GM04503 (cell line): ENCODE measurements at places on chromosomes 3 and 15.

DNA sequence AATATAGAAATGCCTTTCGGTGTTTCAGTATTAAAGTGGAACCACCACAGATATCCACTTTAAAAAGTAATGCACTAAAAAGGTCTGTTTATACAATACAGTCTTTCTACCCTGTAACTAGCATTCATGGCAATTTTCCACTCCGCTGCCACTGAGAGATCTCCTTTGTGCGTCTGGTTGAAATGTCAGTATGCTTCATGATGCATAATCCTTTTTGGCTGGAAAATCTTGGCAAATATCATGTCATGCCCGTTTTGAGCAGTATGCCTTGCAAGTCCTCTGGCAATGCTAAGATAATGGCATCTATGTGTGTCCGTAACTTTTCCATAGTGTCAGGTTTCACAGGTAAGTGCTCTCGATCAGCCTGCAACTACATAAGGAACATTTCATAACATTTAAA, 30.8 kb upstream of the ARF4 start:
- DNase-seq = no peak

DNA sequence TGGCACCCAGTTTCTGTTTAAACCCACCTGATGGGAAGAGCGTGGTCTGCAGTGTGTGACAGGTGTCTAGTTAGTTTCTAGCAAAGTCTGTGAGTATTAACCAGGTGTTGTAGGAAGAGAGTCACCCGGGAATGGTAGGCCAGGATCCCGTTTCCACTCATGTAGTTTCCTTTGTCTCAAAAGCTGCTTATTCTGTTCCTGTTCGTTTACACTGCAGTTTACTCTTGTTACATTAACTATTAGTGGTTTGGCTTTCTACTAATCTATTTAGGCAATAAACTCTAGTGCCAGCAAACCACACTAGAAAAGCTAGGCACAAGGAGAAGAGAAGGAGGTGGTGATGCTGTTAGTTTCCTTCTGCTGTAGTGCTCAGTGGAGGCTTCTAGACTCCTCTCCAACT, 32.7 kb downstream of the WDR76 start:
- no peak for DNase-seq

DNA sequence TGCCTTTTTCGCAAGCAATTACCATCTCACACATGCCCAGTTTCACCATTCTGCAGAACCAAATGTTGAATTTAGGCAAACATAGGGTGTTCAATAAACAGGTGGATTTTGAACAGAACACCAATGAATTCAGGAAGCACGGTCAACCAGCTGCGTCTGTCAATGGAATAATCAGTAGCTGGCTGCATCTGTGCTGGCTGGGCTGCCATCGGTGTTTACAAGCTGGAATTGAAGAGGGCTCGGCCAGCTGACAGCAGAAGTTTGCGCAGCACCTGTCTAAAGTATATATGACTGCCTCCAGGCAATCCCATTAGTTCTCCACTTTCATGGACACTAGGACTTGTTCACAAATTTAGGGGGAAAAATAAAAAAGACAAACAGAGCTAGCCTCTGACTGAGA, 996.4 kb upstream of the CFAP20DC start:
- no peak for DNase-seq

DNA sequence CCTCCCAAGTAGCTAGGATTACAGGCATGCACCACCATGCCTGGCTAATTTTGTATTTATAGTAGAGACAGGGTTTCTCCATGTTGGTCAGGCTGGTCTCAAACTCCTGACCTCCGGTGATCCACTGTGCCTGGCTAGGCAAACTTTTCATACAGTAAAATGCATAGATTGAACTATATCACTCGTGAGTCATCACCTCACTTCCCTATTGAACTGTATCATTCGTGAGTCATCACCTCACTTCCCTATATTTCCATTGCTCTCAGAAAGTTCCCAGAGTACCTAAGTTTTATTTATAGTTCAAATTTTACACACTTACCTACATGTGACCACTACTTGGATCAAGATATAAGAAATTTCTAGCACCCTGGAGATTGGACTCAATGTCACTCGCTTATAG, 73.6 kb upstream of the ACAD9 start:
- no peak for DNase-seq

- DNase-seq = no peak
These were observed 19.1 kb upstream of the FSIP1 start for GRCh38 chr15:39801641-39802309.
